ENCODE measurements at places on chromosomes 2 and 18.

GRCh38 chr2:8636041-8636491 lies 45.8 kb upstream of the ID2 start:
- DNase-seq = no peak

- no peak for DNase-seq
Measured at GRCh38 chr2:2269989-2270562, 61.0 kb downstream of the MYT1L start.

DNA sequence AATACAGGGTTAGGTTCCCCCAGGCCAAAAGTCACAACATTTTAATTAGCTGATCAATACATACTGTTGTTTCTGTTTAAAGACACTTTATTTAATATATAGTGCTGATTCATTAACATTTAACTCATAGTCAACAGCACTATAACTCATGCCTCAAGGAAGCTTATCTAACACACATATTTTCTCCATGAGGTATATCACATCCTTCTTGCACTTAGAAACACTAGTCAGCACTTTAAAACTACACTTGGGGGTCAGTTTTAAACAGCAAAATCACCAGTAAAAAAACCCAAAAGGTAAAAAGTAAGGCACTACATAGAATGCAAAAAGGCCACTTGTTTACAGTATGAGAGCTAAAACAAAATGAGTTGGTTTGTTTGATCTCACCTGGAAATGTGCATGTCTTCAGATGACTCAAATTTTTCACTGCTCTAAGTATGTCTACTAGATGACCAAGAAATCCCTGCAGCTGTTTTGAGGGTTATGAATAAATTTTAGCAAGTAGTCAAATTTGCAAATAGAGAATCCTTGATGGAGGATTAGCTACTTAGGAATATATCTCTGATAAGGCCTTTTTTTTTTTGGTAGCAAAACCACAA lies 54.1 kb upstream of the EPB41L5 start:
- DNase-seq = no peak

DNA sequence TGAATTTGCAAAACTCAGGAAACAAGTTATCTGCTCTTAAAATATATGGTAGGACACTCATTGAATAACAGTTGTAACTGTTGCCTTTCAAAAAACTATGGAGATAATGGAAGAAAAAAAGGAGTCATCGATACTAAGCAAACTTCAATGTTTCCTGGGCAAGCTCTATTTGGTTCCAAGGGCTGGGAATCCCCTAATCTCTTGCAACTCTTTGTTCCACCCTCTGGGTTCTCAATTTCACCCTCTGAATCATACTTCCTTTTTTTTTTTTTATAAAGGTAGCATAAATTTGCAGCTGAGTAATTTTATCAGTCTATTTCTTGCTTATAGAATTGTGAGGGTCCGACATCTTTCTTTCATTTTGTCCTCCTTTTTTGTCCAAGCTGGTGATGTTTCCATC lies 36.7 kb downstream of the SLC9A4 start:
- DNase-seq = no peak

DNA sequence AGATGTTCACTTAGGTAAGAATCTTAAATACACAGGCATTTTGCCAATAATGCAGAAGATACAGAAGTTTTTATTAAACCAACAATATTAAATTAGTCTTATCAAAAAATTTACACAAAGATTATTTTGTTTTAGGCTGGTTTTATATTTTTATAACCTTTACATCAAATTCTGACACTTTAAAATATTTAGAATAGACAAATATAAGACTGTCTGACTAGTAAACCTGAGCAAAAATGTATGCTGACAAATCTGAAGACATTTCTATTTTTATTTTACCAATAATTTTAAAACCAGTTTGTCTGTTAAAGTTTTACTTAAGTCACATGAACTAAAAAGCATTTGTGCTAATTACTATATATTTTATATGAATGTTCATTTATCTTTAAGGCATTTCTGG lies 72.1 kb upstream of the ZNF236 start:
- no peak for DNase-seq

DNA sequence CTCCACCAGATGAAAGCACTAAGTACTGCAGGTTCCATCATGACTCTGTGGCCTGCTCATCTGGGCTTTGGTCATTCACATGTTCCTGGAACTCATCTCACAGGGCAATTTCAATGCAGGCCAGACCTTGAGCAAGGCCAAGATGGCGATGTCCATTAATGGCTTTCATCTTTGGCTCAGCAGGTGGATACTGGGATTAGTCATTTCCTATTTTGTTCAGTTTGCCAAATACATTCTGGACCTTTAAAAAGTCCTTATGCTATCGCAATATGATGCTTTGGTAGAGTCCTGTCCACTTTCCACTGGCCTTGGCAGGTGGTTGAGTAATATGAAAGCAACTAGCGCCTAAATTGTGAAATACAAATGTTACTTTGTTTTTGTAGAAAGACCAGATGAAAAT lies 170.1 kb upstream of the REV1 start:
- DNase-seq = no peak

DNA sequence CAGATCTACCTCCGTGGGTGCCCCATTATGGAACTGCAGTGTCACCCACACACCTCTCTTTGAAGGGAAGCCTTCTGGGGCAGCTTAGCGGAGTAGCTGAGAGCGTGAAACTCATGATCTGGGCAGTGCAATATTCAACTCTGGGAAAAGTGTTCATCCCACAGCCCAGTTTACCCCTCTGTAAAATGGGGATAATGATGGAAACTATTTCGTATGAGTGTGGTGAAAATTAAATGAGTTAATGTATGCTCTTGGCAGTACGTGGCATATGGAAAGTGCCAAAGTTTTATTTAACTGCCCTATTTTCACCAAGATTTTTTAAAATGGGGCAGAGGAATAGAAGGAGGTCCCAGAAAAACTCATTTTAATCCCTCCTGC lies 11.5 kb downstream of the EVX2 start:
- no peak for DNase-seq

- DNase-seq = no peak
Measured at GRCh38 chr2:74206180-74206688, 7.8 kb downstream of the MTHFD2 start.

GRCh38 chr2:174524527-174524926 lies 37.7 kb upstream of the GPR155 start:
- DNase-seq = no peak

GRCh38 chr18:11671156-11671555 lies 17.9 kb upstream of the GNAL start:
- no peak for DNase-seq

DNA sequence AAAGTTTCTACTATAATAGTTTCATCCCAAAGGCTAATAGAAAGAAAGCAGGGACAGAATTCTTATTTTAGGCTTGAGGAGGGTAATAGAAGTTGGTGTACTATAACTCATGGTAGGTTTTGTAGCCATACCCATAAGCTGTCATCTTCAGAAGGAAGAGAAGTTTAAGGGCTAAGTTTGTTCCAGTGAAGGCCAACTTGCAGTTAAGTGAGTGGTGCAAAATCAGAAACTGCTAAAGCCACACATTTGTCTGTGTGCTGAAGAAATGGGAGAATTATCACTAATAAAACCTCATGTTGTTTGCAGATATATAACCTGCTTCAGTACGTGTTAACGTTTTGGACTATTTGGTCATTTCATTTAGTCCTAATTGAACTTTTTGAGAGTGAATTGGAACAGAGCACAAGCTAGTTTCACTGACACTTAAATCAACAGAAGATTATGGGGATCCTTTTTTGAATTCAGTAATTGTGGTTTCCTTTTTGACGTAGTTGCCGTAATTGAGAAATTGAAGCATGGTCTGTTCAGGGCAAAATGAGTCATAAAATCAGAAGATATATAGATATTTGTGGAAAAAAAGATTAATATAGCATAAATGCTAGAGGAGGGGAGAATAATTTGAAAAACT lies 69.1 kb downstream of the PHLPP1 start:
- no peak for DNase-seq
